Sigmoid colon (tissue), 7 donors: ENCODE measurements at places on chromosomes 1 and 21.

GRCh38 chr1:211595419-211595818 lies 16.5 kb upstream of the SLC30A1 start:
- no peak for DNase-seq

DNA sequence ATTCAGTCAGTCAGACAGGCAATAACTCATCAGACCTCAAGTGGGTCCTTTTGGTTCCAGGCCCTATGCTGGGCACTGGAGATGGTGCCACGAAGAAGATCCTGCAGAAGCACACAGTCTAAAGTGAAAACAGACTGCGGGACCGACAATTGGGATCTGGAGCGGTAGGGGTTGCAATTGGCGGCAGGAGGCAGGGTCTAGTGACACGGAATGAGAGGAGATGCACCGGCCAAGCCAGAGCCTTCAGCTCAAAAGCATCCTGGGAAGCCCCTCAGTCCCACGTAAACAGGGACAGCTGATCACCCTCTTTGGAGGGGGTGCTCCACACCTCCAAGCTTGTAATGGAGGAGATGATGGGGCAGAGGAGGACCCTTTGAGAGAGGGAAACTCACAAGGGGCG lies 56.2 kb downstream of the KLHDC7A start:
- no peak for DNase-seq

GRCh38 chr1:77095236-77095635 lies 124.0 kb downstream of the PIGK start:
- no peak for DNase-seq

- DNase-seq = no peak
Measured at GRCh38 chr1:2166254-2166653, 28.3 kb downstream of the FAAP20 start.

GRCh38 chr1:182485861-182486260 lies 35.9 kb downstream of the RGSL1 start:
- no peak for DNase-seq

GRCh38 chr1:100658716-100659026 lies 60.9 kb upstream of the VCAM1 start:
- DNase-seq = no peak

- DNase-seq = no peak
Measured at GRCh38 chr1:52444463-52444862, 40.1 kb downstream of the PRPF38A start.

DNA sequence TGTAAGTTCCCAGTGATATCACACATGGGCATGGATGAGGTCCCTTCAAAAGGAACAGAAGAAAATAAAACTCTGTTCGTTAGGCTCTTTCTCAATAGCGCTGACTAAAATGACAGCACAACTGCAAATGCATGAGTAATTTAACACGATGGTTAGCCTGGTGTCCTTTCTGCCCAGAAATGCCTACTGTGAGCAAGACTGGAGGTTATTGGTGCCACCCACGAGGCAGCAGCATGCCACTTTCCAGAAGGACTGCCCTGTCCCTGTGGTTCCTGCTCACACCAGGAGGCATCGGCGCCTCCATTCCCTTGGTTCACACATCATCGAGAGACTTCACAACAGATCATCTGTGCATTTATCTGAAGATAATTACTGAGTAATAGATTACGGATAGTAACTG lies 26.2 kb downstream of the VPS26C start:
- DNase-seq = no peak

DNA sequence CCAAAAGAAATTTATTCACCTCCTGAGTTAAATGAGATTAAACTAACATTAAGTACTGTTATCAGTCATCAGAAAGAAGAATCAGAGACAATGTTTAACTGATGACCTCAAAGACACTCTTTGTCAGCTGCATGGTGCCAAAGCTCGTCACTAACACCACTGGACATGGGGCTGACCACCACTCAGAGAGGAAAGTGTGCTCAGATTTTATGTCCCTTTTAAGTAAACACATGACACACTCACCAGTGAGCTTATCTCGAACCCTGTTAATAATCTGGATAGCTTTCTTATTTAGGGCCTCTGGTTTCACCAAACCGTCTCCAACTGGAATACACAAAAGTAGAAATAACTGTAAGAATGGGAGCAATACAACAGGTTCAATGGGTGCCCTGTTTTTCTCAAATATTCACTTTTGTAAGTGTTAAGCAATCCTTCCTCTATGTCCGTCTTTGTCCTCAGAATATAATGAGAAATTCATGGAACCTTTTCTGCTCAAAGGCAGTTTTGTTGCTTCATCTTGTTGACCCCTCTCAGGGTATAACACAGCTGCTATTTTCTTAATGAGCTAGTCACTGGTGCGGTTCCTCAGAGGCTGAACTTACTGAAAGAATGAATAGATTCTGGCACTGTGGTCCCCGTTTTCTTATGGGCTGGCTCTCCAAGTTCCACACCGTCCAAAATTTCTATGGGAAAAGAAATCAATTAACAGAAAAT lies 9.5 kb upstream of the EXOSC10 start:
- DNase-seq = no peak

GRCh38 chr1:193372553-193372952 lies 186.1 kb upstream of the B3GALT2 start:
- no peak for DNase-seq

GRCh38 chr1:109040989-109041620 lies 797 bp downstream of the WDR47 start:
- DNase-seq = no peak
